Stimulated activated CD4-positive, alpha-beta T cell treated with anti-CD3 and anti-CD28 coated beads, Interleukin-1b, Interleukin-23, amount 100 ng/mL, for 24 hours (primary cell): ENCODE measurements at places on chromosomes 1 and 21.

- DNase-seq: peak; percentile 38
These were observed 6.7 kb downstream of the LMO4 start for GRCh38 chr1:87335175-87335884.

- DNase-seq: no peak
These were observed 74.4 kb downstream of the DUSP10 start for GRCh38 chr1:221667504-221667903.

DNA sequence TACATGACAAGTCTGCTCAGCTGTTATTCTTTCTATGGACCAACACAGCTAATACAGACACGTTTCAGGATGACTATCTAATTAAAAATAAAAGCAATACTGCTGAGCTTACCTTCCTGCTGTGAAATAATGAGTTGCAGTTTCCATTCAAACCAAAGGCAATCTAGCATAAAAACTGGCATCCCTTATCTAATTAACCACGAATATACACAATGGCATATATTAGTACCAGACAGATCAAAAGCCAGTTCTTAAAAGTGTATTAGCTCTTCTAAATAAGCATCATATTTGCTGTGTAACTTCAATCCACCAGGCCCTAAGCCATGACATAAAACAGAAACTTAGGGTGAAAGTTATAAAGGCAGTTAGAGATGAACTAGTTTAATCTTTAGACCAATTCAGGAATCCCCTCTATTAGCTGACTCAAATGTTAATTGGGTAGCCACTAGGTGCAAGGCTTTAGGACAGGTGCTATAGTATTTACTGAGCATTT, 20.6 kb downstream of the TESK2 start:
- DNase-seq: no peak

- no peak for DNase-seq
These were observed 16.1 kb upstream of the STMN1 start for GRCh38 chr1:25922056-25922970.

DNA sequence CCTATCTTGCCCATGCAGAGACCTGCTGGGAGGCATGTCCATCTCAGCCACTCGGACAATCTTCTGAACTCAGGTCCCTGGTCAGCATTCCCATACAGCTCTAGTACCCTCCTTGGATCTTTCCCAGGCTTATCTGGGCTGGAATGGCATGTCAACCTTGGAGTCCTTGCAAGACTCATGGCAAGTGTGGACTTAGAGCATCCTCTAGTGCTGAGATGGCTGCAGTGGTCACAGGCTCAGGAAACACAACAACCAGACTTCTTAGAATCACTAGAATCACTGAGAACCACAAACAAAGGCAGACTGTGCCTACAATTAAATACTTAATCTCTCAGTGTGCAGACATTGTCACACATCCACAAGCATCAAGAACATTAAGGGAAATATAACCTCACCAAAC, 73.1 kb upstream of the TSHB start:
- no peak for DNase-seq

- no peak for DNase-seq
These were observed 65.4 kb downstream of the LUZP1 start for GRCh38 chr1:23103001-23103889.

- no peak for DNase-seq
These were observed 49.6 kb upstream of the DAB1 start for GRCh38 chr1:57473448-57473847.

GRCh38 chr21:25313829-25314228, 293.5 kb downstream of the MRPL39 start:
- DNase-seq: no peak

- no peak for DNase-seq
These were observed 44.2 kb upstream of the MARK1 start for GRCh38 chr1:220483700-220484099.

DNA sequence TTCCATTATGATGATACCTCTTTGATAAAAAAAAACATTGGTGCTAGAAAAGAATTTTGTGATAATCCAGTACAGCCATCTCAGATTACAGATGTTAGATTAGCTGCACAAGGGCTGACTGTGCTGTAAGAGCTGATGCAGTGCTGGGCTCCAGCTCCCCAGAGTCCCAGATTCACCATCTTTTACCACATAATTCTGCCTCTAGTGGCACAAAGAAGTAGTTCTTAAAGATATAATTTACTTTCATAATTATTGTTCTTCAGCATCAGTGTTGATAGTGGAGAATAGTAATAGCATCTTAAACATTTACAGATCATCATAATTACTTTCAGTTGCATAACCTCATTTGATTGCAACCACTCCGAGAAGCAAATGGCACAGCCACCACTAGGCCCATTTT, 262.1 kb downstream of the BRINP2 start:
- no peak for DNase-seq

DNA sequence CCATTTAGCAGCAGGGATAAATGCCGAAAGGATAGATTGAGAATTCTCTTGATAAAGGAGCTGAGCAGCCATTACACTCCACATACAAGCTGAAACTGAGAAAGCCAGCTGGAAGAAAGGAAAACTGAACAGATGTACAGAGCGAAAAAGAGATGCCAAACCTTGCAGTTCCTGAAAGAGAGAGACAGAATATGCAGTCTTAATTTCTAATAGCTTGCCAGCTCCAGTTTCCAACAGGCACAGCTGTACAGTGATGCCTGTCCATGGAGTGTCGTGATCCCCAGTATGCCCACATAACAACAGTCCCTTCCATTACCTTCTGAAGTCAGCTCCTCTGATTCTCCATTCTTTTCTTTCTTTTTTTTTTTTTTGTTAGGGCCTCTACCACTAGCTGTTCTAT, 22.7 kb downstream of the ABL2 start:
- DNase-seq: no peak

DNA sequence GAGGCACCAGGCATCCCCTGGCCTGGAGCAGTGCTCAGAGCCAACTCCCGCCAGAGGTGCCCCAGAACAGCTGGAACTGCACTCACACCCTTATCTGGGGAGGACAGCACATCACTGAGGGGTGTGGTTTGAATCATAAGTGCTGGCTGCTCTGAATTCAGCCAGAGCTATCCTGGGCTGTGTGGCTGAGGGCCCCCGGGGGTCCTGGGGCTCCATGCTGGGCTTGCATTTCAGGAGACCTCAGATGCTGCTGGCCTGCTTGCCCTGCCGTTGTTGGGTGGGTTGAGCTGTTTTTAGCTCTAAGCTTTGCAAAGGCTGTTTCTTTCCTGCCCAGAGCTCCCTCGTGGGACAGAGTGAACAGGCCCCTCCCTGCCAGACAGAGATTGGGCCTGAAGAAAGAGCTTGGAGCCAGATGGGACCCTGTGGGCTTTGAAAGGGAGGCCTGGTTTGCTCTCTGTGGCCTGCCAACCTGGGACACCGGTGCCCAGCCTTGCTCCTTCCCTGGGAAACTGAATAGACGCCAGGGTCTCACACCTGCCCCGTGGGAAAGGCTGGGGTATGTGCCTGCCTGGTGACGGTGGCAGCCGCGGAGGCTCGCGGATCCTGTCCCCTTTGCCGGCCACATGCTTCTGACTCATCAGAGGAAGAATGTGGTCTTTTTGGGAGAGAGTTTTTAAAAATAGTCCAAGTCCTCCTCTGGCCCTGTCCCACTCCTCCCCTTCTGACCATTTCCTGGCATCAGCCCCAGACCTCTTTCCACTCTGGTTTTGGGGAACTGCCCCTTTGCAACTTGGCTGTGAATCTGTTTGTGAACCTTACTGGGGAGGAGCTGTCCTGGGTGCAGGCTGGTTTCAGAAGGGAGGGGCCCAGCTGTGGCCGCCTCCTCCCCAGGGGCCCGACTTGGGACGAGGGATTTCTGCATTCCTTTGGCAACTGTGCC, 30.0 kb downstream of the ARHGEF10L start:
- DNase-seq: no peak

- DNase-seq: no peak
These were observed 56.4 kb downstream of the ADAMTS1 start for GRCh38 chr21:26788790-26789189.

- no peak for DNase-seq
These were observed 7.6 kb downstream of the COL16A1 start for GRCh38 chr1:31696242-31696641.

GRCh38 chr1:84772428-84772943, 82.2 kb upstream of the SSX2IP start:
- peak; percentile 46 for DNase-seq

- no peak for DNase-seq
These were observed 2.9 kb downstream of the ARNT start for GRCh38 chr1:150873521-150873920.

GRCh38 chr21:34691390-34692032, 22.7 kb downstream of the CLIC6 start:
- no peak for DNase-seq

DNA sequence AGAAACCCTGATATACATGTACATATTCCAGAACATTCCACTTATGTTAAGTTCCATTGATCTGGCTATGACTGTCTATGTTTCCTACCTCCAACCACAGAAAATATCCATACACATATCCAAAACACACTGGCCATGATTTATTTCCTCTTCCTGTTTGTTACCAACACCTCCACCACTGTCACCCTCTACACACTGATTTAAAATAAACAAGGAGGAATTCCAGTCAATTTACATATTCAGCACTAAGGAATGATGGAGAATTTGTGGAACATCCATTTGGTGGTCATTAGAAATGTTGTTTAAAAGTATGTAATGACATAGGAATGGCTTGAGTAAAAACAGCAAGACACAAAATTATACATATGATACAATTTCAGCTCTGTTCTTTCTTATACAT, 5.5 kb upstream of the STX6 start:
- DNase-seq: no peak

DNA sequence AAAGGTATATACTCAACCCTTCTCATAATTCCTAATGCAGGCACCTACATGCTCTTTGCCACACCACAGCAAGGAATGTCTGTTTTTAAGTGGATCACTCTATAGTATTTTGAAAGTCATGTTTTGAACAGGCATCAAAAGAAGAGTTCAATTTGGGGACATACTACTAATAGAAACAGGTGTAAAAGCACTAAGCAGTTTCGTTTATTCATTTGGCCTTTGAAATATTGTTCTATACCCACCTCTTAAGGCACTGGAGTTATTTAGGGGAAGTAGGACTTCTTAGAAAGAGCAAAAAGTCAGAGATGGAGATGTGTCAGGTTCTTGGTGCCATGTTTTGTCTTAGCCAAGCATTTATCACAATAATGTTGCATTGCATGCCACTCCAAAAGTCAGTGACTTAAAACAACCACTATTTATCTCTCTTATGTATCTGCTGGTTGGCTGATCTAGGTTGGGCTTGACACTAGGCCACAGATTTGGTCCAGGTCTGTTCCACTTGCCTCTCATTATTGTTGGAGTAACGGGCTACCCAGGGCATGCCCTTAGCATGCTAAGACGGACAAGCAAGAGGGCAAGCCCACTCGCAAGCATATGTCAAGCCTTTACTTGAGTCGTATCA, 107.5 kb downstream of the RGL1 start:
- DNase-seq: no peak

DNA sequence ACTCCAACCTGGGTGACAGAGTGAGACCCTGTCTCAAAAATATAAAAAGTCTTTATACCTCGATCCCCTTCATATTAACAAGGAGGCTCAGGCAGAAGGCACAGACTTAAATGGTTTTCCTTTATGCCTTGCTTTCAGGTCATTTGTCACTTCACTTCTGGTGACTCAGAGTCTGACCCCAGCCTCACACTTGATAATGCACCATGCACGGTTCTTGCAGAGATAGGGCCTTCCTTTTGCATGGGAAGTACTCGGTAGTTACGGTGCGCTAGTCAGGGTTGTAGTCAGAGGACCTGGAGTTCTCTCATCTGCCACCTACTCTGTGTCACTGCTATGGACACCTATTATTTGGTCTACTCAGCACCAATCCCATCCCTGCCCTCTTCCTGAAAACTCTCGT, 43.6 kb upstream of the BMP8B start:
- DNase-seq: no peak

DNA sequence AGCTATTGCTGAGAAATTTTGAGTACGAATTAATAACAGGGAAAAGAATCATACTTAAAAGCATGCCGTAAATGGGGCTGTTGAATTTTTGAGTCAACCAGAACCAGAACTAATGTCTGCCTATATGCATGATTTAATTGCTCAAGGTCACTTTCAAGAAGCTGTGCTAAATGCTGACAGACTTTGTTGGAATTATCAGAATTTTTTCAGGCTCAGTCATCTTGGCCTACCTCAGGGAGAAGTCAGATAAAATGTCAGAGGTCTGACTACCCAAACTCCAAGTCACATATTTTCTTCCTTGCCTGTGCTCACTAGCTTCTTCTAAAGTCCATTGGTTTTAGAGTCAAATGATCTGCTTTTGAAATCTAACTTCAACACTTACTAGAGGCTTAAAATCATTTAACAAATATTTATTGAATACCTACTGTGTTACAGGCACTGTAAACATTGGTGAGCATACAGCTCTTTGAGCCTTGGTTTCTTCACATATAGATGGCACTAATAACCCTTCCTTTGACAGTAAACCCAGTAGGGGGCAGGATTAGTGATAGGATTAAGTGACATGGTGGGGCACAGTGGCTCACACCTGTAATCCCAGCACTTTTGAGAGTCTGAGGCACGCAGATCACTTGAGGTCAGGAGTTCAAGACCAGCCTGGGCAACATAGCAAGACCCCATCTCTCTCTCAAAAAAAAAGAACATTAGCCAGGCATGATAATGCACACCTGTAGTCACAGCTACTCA, 121.2 kb upstream of the SLC44A3 start:
- DNase-seq: no peak

- DNase-seq: no peak
These were observed 354.3 kb upstream of the NEGR1 start for GRCh38 chr1:72636631-72637030.

- DNase-seq: no peak
These were observed 24.2 kb upstream of the TBX15 start for GRCh38 chr1:119012383-119012782.

DNA sequence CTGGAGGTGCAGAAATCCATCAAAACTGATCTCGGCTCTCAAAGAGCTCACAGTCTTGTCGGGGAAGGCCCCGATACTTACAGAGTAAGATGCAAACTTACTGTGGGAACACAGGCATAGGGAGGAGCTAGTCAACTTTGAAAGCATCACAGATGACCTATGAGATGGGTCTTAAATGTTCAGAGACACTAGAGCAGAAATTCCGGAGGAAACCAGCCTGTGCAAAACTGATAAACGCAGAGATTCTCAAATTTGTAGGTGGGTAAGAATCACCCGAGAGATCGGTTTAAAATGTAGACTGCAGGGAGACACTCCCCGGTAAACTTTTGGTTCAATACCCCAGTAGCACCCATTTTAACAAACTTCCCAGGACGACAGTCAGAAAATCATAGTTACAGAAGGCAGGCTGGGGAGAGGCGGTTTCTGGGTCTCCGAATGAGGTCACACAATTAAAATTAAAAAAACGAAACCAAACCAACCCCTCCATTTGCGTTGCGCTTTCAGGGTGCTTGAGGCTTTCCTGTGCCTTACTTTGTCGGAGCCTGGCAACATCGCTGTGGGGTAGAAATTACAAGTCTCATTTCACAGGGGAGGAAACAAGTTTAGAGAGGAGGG, 755 bp upstream of the THRAP3 start:
- DNase-seq: no peak

DNA sequence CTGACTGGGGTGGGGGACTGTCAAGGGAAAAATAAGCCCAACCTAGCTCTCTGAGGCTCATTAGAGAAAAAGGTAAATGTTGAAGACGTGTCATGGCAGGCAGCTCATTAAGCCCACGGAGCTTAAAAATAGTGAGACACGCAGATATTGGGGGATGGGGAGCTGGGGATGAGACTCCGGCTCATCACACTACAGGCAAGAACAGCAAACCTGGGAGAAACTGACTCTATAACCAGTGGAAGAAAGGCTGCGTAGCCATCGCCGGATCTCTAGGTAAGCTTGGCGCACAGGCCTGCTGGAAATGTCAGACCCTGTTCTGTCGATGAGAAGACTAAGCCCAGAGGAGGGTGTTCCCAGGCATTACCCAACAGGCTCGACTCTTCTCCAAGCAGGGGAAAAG, 78.0 kb downstream of the SYT2 start:
- no peak for DNase-seq
